T-helper 2 cell treated with Interferon-gamma antibody and Interleukin-4, amounts not matched to agents 5 μg/mL and 100 μg/mL, for 36 hours (primary cell): ENCODE measurements at places on chromosomes 2 and 18.

- no peaks in the 10 kb centered on the region for H3K36me3 ChIP-seq
- no peak overlapping the region for H3K4me3 ChIP-seq
- H3K4me1 ChIP-seq = no peaks in the 10 kb centered on the region
- DNase-seq = no peak
- H3K27me3 ChIP-seq = peaks cover 2% of the 10 kb centered on the region
- H3K27ac ChIP-seq = no peak overlapping the region
These were observed 110.5 kb downstream of the ACKR3 start for GRCh38 chr2:236679884-236680860.

DNA sequence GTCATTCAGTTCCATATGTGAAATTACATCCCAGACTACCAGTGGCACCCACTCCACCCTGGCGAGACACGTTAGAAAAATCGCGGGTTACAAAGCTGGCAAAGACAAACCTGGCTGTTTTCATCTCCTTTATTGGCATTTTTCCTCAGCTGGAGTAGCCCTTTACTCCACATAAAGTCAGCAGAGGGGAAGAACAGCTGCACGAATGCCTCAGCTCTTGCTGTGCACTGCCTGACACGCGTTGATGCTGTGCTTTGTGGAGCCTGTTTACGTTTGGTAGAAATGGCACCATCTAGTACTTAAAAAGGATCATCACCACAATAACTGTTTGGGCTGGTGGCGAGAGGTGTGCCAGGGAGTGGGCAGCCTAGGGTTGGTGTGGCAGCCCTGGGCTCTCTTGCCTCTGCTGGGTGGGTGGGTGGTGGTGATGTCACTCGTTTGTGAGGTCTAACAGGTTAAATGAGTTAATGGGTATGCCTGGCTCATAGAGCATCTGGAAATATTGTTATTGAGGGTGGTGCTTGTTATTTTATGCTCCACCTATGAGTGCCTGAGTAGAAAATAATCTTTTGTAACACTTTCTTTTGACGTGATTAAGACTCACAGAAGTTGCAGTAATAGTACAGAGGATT, 16.4 kb downstream of the FARP2 start:
- no peaks in the 10 kb centered on the region for H3K27me3 ChIP-seq
- H3K36me3 ChIP-seq = peaks cover 10% of the 10 kb centered on the region
- no peak overlapping the region for H3K4me3 ChIP-seq
- H3K4me1 ChIP-seq = peaks cover 4% of the 10 kb centered on the region
- no peak overlapping the region for H3K27ac ChIP-seq

GRCh38 chr2:54723996-54724559, 616 bp downstream of the EML6 start:
- H3K4me3 ChIP-seq = peak overlapping the region; percentile 86
- H3K4me1 ChIP-seq = peaks cover 14% of the 10 kb centered on the region
- no peaks in the 10 kb centered on the region for H3K36me3 ChIP-seq
- H3K27me3 ChIP-seq = peaks cover 71% of the 10 kb centered on the region
- peak overlapping the region; percentile 24 for H3K27ac ChIP-seq
- no peak for DNase-seq

GRCh38 chr2:165539985-165540384, 70.5 kb downstream of the CSRNP3 start:
- H3K27me3 ChIP-seq = no peaks in the 10 kb centered on the region
- H3K36me3 ChIP-seq = no peaks in the 10 kb centered on the region
- DNase-seq = no peak
- H3K4me3 ChIP-seq = no peak overlapping the region
- H3K27ac ChIP-seq = no peak overlapping the region

DNA sequence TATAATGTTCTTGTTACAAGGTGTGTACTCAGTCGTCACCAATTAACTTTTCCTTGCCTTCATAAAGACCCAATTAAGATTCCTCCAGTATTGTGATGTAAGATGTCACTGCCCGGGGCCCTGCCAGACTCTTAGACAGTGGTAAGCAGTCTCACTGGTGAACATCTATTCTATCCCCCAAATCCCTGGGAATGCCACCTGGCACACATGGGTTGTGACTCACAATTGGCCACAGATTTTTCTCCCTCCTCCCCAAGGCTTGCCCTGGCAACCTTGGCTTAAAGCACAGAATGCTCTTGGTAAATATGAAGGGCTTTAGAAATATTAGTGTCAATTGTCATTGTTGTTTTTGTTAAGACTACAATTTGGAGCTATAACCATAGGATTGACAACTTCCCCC, 287.9 kb downstream of the ETAA1 start:
- H3K27me3 ChIP-seq = no peaks in the 10 kb centered on the region
- DNase-seq = no peak
- H3K4me3 ChIP-seq = no peak overlapping the region
- no peaks in the 10 kb centered on the region for H3K36me3 ChIP-seq

DNA sequence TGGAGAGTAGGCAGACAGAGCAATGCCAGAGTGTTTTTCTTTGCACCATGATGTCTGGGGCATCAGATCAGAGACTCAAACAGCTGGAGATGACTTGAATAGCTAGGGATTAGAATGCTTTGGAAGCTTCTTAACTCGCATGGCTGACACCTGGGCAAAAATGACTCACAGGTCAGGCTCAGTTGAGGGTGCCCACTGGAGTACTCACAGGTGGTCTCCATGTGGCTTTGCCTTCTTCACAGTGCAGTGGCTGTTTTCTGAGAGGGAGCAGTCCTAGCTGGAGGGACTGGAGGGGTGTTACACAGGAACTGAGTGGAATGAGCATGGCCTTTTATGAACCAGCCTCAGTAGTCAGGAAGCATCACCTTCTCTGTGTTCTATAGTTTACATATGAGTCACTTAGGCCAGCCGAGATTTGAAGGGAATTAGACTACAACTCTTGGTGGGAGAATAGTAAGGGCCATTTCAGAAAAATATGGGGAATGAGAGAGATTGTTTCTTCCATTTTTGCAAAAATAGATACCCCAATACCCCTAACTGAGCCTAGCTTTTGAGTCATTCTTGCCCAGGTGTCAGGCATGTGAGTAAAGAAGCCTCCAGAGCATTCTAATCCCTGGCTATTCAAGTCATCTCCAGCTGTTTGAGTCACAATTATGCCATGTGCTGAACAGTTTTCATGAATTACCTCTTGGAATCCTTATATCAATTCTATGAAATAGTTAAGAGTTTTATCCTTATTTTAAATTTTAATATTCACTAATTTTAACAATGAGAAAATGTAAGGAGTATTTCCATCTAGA, 7.1 kb upstream of the PPP1R1C start:
- no peak for DNase-seq
- no peak overlapping the region for H3K27ac ChIP-seq
- H3K27me3 ChIP-seq = peaks cover 2% of the 10 kb centered on the region
- H3K4me1 ChIP-seq = no peaks in the 10 kb centered on the region

DNA sequence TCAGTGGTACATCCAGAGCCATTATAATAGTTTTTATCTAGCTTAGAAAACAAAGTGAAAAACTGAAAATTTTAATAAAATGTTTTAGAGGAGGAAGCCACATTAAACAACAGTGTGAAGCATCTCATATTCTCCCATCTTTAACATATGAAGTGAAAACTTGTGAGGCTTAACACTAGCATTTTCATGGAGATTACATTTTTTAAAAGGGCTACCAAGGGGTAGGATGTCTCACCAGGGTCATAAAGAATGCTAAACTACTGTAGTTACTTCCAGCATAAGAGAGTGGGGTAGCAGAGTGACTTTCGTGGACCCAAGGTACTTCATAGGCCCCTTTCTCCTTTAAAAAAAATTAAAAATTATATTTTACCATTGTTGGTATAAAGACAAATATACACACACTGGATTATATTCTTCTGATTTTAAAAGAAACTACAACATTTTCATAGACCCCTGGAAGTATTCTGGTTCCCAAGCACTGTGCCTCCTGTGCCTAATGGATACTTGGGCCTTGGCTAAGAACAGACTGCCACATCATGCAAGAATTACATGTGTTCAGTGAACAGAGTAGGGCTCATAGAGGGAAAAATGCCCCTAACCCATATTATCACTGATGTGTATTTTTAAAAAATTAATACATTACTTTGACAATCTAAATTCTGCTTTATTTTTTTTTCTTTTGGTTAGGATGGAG, 148.4 kb downstream of the SLC39A10 start:
- peaks cover 6% of the 10 kb centered on the region for H3K27me3 ChIP-seq
- H3K4me3 ChIP-seq = no peak overlapping the region
- H3K36me3 ChIP-seq = no peaks in the 10 kb centered on the region
- no peak overlapping the region for H3K27ac ChIP-seq

DNA sequence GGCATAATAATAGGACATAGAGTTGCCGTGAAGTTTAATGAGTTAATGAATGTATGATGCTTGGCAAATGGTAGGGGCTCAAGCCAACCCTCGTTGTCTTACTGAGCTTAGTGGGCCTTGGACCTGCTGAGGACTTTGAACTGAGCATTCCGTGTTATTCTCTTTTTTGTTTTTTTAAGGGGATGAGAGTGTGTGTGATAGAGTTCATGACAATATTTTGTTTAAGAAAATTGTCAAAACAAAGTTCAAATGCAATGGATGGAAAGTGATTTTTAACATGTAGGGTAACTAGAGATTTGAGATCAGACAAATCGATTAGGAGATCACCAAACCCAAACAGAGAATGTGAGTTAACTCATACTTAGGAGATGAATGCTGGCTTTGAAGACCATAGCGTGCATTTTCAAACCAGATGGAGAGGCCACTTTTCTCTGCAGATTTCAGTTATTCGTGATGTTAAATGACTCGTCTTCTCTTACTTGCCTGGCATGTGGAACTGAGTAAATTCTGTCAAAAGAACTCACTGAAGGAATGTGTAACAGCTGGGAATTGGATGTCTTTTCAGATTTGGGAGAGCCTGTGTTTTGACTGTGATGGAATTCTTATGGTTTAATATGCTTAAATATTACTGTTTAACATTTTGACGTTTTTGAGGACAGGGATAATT, 88.7 kb downstream of the NEDD4L start:
- no peak overlapping the region for H3K27ac ChIP-seq
- no peak overlapping the region for H3K4me3 ChIP-seq
- H3K27me3 ChIP-seq = peaks cover 5% of the 10 kb centered on the region
- H3K4me1 ChIP-seq = peaks cover 11% of the 10 kb centered on the region

- no peak overlapping the region for H3K27ac ChIP-seq
- H3K4me1 ChIP-seq = no peaks in the 10 kb centered on the region
- no peak for DNase-seq
- H3K4me3 ChIP-seq = no peak overlapping the region
These were observed 354.1 kb downstream of the EIPR1 start for GRCh38 chr2:3023531-3023930.

DNA sequence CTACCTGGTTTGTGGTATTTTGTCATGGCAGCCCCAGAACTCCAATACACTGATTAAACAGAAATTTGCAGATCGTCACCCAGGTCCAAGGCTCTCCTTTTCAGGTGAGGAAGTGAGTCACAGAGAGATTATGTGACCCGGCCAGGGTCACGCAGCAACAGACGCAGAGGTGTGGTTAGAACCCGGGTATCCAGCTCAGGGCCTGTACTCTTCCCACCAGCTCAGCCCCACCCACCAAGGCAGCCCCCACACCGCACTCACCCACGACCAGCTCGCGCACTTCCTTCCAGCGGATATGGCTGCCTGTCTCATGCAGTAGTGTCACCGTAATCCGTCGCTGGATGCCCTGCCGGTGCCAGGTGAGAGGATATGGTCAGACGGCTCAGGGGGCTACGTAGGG, 48.1 kb downstream of the AQP12A start:
- no peaks in the 10 kb centered on the region for H3K27me3 ChIP-seq
- H3K36me3 ChIP-seq = no peaks in the 10 kb centered on the region
- H3K27ac ChIP-seq = no peak overlapping the region
- no peaks in the 10 kb centered on the region for H3K4me1 ChIP-seq

DNA sequence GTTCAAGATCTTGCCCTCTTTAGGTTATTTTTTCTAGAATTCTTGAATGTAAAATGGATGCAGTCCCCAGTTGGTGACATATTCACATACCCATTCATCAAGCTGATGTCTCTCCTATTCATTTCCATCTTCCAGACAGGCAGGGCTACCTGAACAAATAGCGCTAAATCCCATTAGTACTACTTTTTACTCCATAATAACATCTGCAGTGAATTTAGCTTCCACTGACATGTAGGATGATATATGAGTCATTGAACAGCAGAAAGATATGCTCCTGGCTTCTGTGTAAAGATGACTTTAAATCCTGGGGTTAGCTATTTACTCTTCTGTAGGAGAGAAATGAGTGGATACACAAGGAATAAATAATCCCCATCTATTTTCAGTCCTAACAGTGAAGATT, 194.7 kb downstream of the RND3 start:
- no peak overlapping the region for H3K4me3 ChIP-seq
- H3K36me3 ChIP-seq = no peaks in the 10 kb centered on the region

- H3K36me3 ChIP-seq = peaks cover 2% of the 10 kb centered on the region
- peak overlapping the region; percentile 53 for H3K4me3 ChIP-seq
- H3K4me1 ChIP-seq = peaks cover 37% of the 10 kb centered on the region
- H3K27me3 ChIP-seq = no peaks in the 10 kb centered on the region
- DNase-seq = peak; percentile 63
These were observed 14.6 kb downstream of the TMSB10 start for GRCh38 chr2:84919885-84920580.

DNA sequence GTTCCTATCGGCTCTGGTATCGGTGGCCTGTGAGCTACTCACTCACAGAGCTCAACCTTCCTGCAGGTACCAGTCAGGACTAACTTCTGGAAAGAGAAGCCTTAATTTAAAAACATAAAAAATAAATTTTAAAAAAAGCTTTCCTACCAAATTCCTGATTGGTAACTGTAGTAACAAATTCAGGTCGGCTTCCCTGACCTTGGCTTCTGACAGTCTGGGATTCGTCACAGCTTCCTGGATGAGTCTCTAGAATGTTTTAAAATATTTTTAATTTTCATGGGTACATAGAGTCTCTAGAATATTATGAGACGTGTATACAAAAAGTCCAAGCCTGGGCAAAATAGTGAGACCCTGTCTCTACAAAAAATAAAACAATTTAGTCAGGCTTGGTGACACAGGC, 45.0 kb upstream of the MTCL1 start:
- no peak for DNase-seq
- peaks cover 6% of the 10 kb centered on the region for H3K27me3 ChIP-seq
- H3K4me3 ChIP-seq = no peak overlapping the region
- no peaks in the 10 kb centered on the region for H3K4me1 ChIP-seq
- H3K36me3 ChIP-seq = no peaks in the 10 kb centered on the region

GRCh38 chr2:58557176-58557575, 316.1 kb upstream of the FANCL start:
- no peaks in the 10 kb centered on the region for H3K36me3 ChIP-seq
- no peaks in the 10 kb centered on the region for H3K4me1 ChIP-seq
- H3K27ac ChIP-seq = no peak overlapping the region
- DNase-seq = no peak
- no peaks in the 10 kb centered on the region for H3K27me3 ChIP-seq
- no peak overlapping the region for H3K4me3 ChIP-seq
